Fibroblast of skin of back (primary cell): ENCODE measurements at places on chromosomes 7 and 10.
A peak's percentile ranks its signal among the peaks of the same experiment; 100 is the strongest.

GRCh38 chr7:151276666-151277590 lies 28.4 kb upstream of the SMARCD3 start:
- peak; percentile 69 for DNase-seq

- no peak for DNase-seq
Measured at GRCh38 chr7:16975712-16976111, 93.9 kb upstream of the AGR3 start.

DNA sequence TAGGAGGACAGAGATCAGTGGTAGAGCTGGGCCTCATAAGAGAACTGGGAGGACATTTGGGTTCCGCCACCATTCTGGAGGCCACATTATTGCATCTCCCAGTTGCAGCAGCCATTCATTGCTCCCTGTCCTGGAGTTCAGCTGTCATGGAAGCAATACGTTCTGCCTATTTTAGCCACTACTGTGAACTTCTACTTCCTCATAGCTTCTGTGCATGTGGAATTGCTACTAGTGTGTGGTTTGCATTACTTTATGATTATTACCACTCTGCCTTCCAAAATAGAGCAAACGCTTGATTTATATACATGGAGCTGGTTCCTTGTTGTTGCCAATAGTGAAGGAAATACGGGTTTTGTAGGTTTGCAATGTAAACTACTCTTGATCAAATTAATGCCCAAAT lies 47.2 kb upstream of the PLPP4 start:
- DNase-seq, result no peak

- no peak for DNase-seq
Measured at GRCh38 chr7:128036226-128036940, 5.1 kb upstream of the LRRC4 start.
